OCI-M1 (cell line): ENCODE measurements at places on chromosomes 6 and 20.

- DNase-seq, result no peak
Observed at GRCh38 chr20:39640147-39640546, 678.0 kb downstream of the DHX35 start.

DNA sequence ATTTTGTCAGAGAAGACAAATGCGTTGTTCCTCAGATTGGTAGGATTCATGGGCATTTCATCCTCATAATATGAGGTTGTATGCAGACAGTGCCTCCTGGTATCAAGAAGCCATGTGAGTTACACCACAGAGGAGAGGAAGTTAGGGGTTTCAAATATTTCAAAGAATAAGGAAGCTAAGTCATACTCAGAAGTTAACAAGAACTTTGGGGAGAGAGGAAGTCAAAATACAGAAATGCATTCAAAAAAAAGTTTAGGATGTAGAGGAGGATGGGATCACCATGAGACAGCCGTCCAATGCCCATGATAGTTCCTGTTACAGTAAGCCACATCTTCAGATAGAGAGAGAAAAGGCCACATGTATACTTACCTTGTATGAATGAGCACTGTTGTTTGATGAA, 22.3 kb downstream of the HLA-DOB start:
- peak; percentile 74 for DNase-seq

GRCh38 chr6:41190791-41191190, 10.2 kb downstream of the TREML2 start:
- no peak for DNase-seq

- DNase-seq, result no peak
Observed at GRCh38 chr6:21167790-21168189, 425.8 kb upstream of the SOX4 start.

GRCh38 chr6:131914234-131914633, 36.9 kb downstream of the CCN2 start:
- no peak for DNase-seq

GRCh38 chr20:57866250-57867106, 156.7 kb upstream of the PMEPA1 start:
- no peak for DNase-seq

DNA sequence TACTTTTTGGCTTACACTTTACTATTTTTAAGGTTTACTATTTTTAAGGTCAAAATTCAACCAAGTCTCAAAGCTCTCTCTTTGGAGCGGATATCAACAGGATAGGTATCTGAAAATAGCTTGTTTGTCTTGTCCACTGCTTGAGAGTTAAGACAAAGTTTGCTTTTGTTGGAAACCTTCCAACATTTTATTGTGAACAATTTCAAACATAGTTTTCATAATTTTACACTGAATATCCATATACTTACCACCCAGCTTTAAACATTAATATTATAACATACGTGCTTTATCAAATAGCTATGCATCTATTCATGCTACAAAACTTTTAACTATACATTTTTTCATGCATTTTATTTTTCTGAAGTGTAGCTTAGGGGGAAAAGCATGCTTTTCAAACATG, 109.9 kb downstream of the FYN start:
- DNase-seq, result no peak

DNA sequence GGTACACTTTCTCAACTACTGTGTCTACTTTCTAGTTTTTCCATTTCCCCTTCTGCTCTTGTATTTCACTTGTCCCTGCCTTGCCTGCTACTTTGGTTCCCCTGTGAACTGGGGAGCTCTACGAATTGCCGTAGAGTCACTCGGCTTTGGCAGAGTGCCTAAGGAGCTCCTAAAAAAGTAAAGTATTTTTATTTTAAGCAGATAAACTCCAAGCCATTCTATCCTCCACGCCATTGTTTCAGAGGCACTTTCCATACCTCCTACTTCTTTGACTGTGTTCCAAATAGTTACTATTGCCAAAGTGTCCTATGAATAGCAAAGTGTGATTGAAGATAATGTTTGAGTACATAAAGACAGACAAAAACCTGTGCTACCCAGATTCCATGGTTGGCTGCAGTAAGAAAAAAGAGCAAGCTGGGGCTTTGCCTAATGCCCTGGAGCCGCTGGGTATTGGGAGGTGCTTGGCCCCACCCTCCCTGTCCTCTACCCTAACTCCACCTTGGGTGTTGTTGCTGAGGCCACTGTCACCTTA, 5.1 kb upstream of the MBOAT1 start:
- peak; percentile 69 for DNase-seq

DNA sequence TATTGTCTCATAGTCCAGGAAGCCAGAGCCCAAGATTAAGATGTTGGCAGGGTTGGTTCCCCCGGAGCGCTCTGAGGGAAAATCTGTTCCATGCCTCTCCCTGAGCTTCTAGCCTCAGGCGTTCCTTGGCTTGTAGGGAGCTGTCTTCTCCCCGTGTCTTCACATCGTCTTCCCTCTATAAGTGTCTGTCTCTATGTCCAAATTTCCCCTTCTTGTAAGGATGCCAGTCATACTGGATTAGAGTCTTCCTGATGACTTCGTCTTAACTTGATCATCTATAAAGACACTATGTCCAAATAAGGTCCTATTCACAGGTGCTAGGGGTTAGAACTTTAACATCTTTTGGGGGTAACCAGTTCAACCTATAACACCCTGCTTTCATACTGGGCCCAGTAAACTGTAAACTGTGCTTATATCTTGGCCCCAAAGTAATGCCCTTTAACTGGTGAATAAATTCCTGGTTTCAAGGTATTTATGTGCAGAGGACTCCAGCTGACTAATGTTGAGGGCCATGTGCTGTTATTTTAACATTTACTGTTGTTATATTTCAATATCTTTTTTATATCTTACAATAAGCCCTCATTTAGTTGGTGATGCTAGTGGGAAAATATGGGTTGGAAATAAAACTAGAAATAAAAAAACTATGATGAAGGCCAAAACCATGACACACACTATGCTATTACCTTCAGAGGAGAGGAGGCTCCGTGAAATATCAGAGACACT, 101.7 kb upstream of the IYD start:
- no peak for DNase-seq

- no peak for DNase-seq
Observed at GRCh38 chr20:568097-568652, 24.6 kb upstream of the CSNK2A1 start.

DNA sequence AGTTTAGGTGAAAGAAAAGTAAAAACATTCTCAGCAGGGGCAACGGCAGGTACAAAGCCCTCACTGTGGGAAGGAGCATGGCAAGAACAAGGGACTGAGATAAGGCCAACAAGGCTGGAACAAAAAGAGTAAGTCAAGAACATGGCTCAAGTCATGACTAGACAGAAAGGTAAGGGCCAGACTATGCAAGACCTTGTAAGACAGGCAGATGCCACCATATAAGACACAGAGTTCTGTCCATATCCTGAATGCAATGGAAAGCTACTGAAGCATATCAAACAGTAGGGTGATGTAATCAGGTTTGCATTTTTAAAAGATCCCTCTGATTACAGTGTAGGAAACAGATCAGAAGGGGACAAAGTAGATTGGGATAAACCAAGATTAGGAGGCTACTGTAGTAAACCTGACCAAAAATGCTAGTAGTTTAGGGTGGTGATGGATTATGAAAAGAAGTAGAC, 5.5 kb downstream of the REV3L start:
- peak; percentile 48 for DNase-seq

DNA sequence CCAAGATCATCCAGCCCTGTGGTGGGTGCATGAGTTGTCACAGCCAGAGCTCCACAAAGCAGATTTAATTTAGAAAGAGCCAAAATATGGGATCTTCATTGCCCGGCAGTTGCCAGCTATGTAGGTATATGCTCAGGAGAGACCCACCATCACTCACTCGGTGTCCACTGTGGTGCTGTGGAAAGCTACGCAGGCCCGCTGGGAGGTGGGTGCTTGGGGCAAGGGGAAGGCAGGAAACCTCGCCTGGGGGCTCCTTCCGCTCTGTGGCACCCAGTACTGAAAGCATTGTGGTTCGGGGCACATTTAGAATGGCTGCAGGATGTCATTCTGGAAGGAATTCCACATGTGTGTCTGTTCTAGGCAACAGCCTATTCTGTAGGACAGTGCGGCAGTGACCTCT, 259.9 kb downstream of the TAF4 start:
- no peak for DNase-seq

GRCh38 chr6:46062312-46062711, 46.7 kb upstream of the CLIC5 start:
- no peak for DNase-seq

- DNase-seq, result no peak
Observed at GRCh38 chr6:15264902-15265761, 19.3 kb downstream of the JARID2 start.

- DNase-seq, result no peak
Observed at GRCh38 chr20:16537025-16537665, 36.1 kb downstream of the KIF16B start.

GRCh38 chr6:74066168-74066871, 370.3 kb downstream of the CD109 start:
- DNase-seq, result no peak

GRCh38 chr6:109320072-109320471, 62.2 kb downstream of the CD164 start:
- peak; percentile 12 for DNase-seq

DNA sequence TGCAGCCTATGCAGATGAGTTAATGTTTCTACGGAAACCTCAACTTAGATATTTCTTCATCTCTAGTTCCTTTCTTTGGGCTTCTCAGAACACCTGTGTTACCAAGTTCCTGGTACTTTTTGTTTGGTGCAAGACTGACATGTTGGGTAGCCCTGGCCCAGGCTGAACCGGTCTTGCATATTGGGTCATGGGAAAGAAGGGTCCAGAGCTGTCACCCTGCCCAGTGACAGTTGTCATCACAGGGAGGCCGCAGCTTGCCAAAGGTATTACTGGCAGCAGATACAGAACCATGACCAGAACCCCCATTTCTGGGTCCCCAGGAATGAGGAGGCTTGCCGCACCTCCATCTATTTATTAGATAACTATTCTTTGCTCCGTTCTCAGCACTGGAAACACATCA, 40.2 kb downstream of the PDYN start:
- DNase-seq, result no peak

- no peak for DNase-seq
Observed at GRCh38 chr6:106546261-106546690, 83.0 kb downstream of the RTN4IP1 start.

DNA sequence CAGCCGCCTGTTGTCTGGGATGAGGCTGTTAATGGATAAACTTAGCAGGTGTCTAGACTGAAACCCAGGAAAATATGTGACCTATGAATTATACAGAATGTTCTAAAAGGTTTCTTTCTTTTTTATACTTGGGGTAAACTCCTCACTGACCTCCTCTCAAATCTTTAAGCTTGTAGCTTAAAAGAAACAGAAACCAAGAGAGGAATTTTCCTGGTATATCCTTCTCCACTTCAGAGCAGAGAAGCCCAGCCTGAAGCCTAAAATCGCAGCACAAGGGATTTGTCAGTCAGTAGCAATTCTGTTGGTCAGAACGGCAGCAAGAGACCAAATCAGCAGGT, 99.4 kb upstream of the RIPOR2 start:
- no peak for DNase-seq

DNA sequence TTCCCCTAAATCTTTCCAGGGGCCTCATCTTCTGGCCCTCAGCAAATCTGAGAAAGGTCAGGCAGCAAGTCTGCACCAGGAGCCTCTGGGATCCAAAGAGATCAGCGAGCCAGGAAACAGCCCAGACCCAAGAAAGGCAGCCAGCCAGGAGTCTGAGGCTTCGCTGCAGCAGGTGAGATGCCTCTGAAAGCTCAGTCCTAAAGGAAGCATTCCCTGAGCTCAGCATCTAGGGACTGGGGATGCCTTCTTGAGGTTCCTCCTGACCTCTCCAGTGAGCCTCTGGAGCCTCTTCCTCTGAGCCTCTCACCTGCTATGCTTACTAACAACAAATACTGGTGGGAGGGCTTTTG, 118.8 kb upstream of the MAFB start:
- DNase-seq, result no peak

DNA sequence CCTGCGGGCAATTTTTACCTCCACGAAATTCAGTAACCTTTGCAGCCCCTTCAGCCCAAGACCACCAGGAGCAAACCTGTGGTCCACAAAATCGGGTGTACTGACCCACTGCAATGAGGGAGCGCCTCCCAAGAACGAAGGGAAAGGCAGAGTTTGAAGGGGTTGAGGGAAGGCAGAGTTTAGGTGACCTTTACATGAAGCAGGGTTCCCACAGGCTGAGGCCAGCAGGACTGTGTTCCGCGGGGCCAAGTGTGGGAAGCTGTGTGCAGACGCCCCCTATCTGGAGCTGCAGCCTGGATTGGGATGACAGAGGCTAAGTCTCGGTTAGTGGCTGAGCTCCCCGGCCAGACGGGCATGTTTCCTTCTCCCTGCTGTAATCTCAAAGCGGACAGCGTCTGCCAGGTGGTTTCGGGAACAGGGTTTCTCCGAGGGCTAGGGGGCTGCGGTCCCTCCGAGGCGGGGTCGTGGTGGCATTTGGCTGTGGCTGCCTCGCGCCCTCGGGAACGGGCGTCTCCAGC, 826 bp upstream of the PYGB start:
- DNase-seq, result peak; percentile 65

DNA sequence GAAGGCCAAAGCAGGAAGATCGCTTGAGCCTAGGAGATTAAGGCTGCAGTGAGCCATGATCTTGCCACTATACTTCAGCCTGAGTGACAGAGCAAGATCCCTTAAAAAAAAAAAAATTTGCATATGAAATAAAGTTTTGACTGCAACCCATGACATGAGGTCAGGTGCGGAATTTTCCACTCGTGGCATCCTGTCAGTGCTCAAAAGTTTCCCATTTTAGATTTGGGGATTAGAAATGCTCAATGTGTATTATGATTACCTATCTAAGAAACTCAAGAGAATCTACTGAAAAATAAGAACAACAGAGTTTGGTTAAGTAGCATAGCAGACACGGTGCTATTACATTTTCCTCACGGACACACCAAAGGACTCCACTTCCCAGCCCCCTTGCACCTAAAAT, 11.7 kb downstream of the SLC23A2 start:
- DNase-seq, result no peak

- no peak for DNase-seq
Observed at GRCh38 chr20:58645412-58645968, 5.6 kb upstream of the STX16 start.

- no peak for DNase-seq
Observed at GRCh38 chr6:145051661-145052060, 683.7 kb downstream of the EPM2A start.

DNA sequence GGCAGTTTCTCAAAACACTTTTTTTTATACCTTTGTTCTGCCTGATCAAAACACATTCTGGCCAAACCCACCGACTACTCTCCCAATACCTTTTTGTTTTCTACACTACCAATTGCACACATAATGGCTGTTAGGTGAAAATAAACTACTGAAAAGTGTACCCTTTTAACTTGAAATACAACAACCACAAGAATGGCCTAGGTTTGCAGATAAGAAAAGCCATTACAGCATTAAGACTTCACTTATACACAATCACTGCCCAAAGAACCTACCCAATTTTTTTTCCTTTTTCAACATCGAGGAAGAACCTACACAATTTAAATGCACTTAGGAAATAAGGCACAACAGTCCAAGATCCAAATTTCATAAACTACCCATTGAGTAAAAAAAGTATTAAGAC, 1.8 kb downstream of the SEC63 start:
- peak; percentile 51 for DNase-seq

GRCh38 chr20:25489221-25489871, 81.9 kb downstream of the GINS1 start:
- DNase-seq, result no peak
